Activated naive CD4-positive, alpha-beta T cell (primary cell): ENCODE measurements at places on chromosomes 13 and 19.

DNA sequence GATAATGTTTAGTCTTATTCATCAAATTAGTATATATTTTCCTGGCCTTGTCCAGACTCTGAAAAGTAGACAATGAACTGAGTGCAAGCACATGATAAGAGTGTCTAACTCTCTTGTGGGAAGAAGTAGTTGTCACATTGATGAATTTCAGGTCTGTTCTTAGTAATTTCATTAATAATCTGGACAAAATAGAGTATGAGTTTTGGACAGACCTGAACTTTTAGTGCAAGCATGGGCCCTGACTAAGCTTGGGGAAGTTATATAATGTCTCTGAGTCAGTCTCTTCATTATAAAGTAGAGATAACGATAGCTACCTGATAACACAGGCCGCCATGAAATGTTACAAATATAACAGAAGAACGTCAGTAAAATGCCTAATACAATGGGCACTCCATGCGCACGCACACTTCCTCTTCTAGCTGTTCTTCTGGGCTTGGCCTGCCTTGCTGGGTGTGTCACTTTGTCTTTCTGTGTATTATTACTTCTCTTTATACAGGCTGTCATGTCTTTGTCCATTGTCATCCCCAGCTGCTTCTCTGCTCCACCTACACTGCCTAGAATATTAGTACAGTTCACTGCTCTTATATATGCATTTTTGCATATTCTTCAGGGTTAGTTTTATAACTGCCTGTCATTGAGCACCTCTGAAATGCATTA is 129.1 kb upstream of the HTR2A start:
- no peak for DNase-seq

DNA sequence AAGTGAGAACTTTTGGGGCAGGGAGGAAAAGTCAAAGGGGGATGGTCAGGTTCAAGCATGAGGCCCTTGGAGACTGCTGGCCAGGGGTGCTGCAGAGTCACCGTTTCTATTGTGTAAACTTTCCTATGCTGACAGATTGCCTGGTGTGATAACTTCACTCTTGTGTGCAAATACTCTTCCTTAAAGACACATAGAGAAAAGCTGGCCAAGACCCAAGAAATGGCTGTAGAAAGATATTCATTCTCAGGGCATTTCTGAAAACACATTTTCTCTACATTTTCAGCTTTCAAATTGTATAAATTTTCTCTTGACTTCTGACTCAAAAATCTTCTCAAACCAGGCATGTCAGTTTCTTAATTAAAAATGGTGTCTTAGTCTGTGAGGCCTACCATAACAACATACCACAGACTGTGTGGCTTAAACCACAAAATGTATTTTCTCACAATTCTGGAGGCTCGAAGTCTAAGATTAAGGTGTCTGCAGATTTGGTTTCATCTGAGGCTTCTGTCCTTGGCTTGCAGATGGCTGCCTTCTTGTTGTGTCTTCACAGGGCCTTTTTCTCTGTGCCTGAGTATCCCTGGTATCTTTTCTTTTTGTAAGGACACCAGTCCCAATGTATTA is 304.5 kb downstream of the KCNRG start:
- no peak for DNase-seq

DNA sequence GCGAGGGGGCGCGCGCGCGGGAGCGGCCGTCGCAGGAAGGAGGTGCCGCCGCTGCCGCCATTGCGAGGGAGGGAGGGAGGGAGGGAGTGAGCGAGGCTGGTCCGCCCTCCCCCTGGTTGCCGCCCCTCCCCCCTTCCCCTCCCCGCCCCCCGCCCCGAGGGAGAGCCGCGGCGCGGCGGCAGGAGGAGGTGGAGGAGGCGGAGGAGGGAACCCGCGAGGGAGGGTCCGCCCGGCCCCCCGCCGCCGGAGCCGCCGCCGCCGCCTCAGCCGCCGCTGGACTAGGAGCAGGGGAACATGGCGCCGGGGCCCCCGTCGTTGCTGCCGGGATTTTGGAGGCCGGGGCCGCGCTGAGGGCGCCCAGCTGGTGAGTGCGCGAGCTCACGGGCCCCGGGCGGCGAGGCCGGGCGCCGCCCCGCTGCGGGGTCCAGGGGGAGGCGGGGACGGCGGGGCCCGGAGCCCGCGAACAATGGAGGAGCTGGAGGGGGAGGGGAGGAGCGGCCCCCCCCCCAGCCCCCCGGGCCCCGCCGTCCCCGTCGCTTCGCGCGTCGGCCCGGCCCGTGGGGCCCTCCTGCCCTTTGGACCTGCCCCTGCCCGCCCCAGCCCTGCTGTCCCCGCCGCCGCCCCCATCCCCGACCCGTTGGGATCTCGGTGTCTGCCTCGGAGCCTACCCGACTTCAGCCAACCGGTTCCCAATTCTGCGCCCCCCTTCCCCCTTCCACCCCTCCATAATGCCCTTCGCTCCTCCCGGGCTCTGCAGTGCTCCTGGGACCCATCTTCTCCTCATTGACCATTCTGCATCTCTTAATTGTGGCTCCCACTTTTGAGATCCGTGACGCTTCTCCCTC is at the start of gene ARHGAP35:
Gene ARHGAP35, plus strand, starts transcription at position 152 of the 845 bp plus-strand sequence. CDS start 57,679 bp downstream, outside the sequence.
- DNase-seq = no peak

- DNase-seq = no peak
These were observed 11.3 kb downstream of the HNRNPM start for GRCh38 chr19:8456064-8456463.

- DNase-seq = no peak
These were observed 1071.2 kb downstream of the EFNB2 start for GRCh38 chr13:105464249-105464648.

DNA sequence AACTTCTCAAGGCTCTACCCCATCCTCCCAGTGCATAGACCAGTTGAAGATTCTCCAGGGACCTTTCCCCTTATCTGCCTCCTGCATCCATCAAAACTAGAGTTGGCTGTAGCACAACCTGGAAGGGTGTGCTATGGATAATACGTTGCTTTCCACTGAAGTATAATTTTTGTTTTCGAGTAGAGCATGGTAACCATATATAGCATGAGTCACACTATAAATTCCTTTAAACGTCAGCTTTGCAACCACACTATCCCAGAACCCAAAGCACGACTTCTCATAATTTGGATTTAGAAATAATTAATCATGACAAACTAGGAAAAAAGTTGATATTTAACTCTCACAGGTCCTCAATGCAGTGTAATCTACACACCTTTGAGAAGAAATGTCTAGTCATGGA is 138.3 kb upstream of the NBEA start:
- DNase-seq = no peak

- DNase-seq = no peak
These were observed 59.1 kb upstream of the TEX29 start for GRCh38 chr13:111261326-111261725.

DNA sequence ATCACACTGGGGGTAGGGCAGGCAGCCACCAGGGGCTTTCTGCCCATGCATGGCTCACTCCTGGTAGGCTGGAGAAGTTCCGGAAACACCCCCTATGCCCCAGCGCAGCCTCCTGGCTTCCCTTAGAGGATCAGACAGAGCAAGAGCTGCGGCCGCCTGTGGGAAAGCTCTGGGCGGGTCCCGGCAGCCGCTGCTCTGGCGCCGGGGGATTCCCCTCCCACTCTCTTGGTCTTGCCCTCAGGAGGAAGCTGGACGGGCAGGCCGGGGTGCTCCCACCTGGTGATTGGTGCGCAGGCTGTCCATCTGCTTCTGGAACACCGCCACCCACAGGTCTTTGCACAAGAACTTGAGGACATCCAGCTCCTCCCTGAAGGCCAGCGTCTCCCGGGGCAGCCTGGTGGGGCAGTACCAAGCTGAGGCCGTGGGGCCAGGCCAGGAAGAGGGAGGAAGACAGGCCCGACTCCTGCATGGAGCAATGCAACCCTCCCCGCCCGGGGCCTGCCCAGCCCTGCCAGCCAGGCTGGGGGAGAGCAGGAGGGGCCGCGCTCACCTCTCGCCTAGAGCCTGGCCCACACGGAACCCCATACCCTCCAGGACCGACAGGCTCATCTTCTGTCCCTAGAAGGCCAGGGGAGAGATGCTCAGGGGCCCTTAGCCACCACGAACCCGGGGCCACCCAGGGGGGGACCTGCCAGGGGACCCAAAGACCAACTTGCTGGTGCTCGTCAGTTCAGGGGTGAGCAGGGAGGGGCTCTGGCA is 4.0 kb upstream of the NKPD1 start:
- no peak for DNase-seq

GRCh38 chr19:10761443-10762250 is 43.8 kb downstream of the DNM2 start:
- DNase-seq = no peak
